Stimulated activated CD4-positive, alpha-beta T cell treated with anti-CD3 and anti-CD28 coated beads, TNF-alpha, amount 100 ng/mL, for 1 hour (primary cell): ENCODE measurements at places on chromosomes 1 and 21.

DNA sequence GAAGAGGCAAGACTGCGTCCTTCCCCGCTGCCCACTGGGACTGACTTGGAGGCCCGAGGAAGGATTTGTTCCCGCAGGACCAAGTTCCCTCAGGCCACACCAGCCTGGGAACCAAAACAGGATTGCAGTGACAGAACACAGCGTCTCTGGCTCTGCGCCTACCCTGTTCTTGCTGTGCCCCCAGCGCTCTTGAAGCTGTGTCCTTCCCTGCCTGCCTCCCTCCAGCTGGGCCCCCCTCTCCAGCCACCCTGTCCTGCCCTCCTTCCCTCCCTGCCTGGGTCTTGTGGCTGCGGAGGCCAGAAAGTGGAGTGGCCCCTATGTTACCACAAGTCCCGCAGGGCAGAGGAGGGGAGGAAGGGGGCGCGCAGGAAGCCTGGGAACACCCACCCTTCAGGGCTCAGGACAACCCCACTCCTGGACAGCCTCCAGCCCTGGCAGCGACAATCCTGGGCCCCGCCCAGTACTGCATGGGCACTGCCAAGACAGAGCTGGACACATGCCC is 164.9 kb downstream of the DYRK1A start:
- no peak for DNase-seq

- DNase-seq: no peak
These were observed 279.8 kb downstream of the AMY1C start for GRCh38 chr1:104029456-104029970.

GRCh38 chr21:42317826-42318746 is 2.9 kb upstream of the TFF3 start:
- no peak for DNase-seq

- no peak for DNase-seq
These were observed 7.6 kb downstream of the NPPA start for GRCh38 chr1:11839727-11840705.

DNA sequence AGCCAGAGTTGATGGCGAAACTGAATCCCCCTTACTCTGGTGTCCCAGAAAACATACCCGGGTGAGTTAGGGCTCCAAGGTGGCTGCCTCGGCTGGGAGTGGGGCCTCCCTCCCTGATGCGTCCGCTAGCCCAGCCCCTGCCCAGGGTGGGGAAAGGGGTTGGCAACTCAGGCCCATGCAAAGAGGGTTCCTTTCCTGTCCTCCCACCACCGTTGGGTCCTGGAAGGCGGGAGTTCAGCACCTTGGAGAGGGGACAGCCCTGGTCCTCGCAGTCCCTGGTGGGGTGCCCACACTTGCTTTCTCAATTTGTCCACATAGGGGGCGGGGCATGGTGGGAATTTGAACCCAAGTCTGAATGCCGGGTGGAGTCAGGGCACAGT is 6.1 kb downstream of the SRM start:
- DNase-seq: no peak

GRCh38 chr1:109216662-109217061 is 2.9 kb downstream of the SARS1 start:
- DNase-seq: no peak

DNA sequence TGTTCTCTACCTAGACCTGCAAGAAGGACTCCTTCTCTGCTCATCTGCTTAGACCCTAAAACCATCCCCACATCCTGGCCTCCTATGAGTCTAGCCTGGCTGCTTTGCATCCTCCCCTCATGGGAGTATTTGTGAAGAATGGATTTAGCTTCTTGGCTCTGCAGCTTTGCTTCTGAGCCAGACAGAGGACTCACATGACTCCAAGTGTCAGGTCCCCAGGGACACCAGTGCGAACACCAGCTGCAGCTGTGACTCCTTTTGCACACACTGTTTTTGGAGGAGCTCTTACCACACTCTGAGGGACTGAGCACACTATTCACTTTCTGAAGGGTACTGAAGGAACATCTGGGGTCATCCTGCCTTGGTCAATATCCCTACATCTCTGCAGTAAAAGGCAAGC is 131.8 kb upstream of the SGIP1 start:
- DNase-seq: no peak

GRCh38 chr1:15684468-15685291 is 560 bp downstream of the PLEKHM2 start:
- no peak for DNase-seq

DNA sequence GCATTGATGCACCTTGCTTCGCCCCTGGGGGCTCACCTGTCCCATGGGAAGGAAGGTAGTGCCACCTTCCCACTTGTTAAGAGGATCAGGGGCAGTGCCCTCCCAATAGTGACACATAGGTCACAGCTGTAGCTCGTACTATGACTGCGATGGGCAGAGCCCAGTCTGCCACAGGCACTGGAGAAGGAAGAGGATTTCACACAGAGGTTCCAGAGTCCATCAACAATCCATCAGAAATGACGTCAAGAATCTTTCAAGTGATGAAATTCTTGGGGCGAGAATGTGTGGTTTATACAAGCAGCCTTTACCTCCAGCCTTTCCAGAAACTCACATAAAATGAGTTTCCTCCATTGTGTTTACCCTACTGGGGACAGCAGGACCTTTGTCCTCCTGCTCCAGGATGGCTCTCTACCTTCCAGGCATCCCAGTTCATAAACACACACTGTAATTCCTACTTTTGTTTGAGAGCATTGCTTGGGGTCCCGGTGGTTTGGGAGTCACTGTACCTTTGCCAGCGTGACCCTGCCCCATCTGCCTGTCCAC is 260.6 kb upstream of the VAMP3 start:
- DNase-seq: no peak

GRCh38 chr1:8189931-8190483 is 127.9 kb upstream of the SLC45A1 start:
- DNase-seq: no peak
